Activated CD8-positive, alpha-beta memory T cell treated with anti-CD3 and anti-CD28 coated beads, Interleukin-2, amount 10 ng/mL, durations not matched to agents 7 days and 5 days (primary cell): ENCODE measurements at places on chromosomes 5 and 9. TPM values are rescaled to one million over a fixed set of nuclear protein-coding genes. Genes with fewer than 3 reads are reported as not detected.

DNA sequence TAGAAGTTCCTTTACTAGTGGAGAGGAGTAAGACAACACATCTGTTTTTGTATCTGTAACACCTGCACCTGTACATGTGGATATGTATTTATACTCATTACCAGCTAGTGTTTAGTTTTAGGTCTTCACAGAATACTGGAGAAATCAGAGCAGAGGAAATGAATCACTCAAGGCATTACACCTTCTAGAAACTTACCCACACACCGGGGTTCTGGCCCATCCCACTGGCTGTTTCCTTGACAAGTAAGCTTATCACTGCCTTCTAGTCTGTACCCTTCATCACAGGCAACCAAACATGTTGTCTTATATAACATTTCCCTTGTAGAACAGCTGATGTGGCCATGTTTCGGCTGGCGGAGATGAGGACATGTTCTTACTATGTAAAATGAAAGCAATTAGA, 76.7 kb downstream of the SVEP1 start:
- no peak for DNase-seq
- no peaks in the 10 kb centered on the region for H3K27me3 ChIP-seq
- no peak overlapping the region for H3K4me3 ChIP-seq
- no peak overlapping the region for H3K27ac ChIP-seq
- no peaks in the 10 kb centered on the region for H3K4me1 ChIP-seq

- peaks cover 20% of the 10 kb centered on the region for H3K27me3 ChIP-seq
- H3K4me3 ChIP-seq = no peak overlapping the region
- H3K4me1 ChIP-seq = peaks cover 12% of the 10 kb centered on the region
- no peaks in the 10 kb centered on the region for H3K36me3 ChIP-seq
- no peak overlapping the region for H3K27ac ChIP-seq
Measured at GRCh38 chr9:69476016-69476415, 151.0 kb downstream of the ENTREP1 start.

GRCh38 chr5:78405829-78406750, 45.7 kb downstream of the SCAMP1 start:
- H3K4me1 ChIP-seq = peaks cover 25% of the 10 kb centered on the region
- no peak overlapping the region for H3K27ac ChIP-seq
- H3K27me3 ChIP-seq = no peaks in the 10 kb centered on the region
- peaks cover 25% of the 10 kb centered on the region for H3K36me3 ChIP-seq

- no peaks in the 10 kb centered on the region for H3K36me3 ChIP-seq
- DNase-seq = no peak
Measured at GRCh38 chr9:137299203-137299565, 2.9 kb downstream of the NRARP start.

DNA sequence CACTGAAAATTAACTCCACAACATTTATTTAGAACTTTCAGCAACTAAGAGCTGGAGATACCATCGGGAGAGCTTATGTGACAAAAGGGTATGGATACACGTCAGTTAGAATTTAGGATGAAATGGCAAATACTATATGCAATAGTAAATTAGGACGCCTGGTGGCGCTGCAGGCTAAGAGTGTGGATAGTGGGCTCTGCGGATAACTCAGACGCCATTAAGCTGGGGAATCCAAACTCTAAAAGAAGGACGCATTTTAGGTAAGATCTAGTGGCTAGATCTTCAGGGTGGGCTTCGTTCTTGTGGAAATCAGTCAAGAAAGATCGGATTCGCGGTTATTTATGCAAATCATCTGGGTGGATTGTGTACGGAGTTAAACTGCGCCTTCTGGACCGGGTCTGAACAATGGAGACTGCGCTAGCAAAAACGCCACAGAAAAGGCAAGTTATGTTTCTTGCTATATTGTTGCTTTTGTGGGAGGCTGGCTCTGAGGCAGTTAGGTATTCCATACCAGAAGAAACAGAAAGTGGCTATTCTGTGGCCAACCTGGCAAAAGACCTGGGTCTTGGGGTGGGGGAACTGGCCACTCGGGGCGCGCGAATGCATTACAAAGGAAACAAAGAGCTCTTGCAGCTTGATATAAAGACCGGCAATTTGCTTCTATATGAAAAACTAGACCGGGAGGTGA, at the start of gene PCDHB5:
PCDHB5 (plus strand) TSS at position 177 of the 688 bp plus-strand sequence; CDS start at position 406, 229 bp downstream.
- DNase-seq = no peak
- no peak within 1 kb of the TSS for H3K27ac ChIP-seq
- H3K27me3 ChIP-seq = no peaks in the 10 kb centered on the region
- H3K4me3 ChIP-seq = no peak within 1 kb of the TSS
- peaks cover 2% of the 10 kb centered on the region for H3K4me1 ChIP-seq
- H3K36me3 ChIP-seq = peaks cover 4% of the 10 kb centered on the region

GRCh38 chr5:180689071-180689694, 39.8 kb upstream of the FLT4 start:
- peak; percentile 54 for DNase-seq
- H3K36me3 ChIP-seq = no peaks in the 10 kb centered on the region
- peaks cover 19% of the 10 kb centered on the region for H3K4me1 ChIP-seq
- peaks cover 38% of the 10 kb centered on the region for H3K27me3 ChIP-seq
- peak overlapping the region; percentile 49 for H3K4me3 ChIP-seq

GRCh38 chr9:80146466-80146865, 574.7 kb downstream of the TLE4 start:
- H3K36me3 ChIP-seq = no peaks in the 10 kb centered on the region
- no peaks in the 10 kb centered on the region for H3K27me3 ChIP-seq
- H3K4me1 ChIP-seq = no peaks in the 10 kb centered on the region
- no peak overlapping the region for H3K27ac ChIP-seq
- DNase-seq = no peak
- no peak overlapping the region for H3K4me3 ChIP-seq

- H3K27ac ChIP-seq = no peak overlapping the region
- H3K4me3 ChIP-seq = no peak overlapping the region
- no peaks in the 10 kb centered on the region for H3K27me3 ChIP-seq
Measured at GRCh38 chr5:109619606-109620005, 70.1 kb upstream of the MAN2A1 start.

DNA sequence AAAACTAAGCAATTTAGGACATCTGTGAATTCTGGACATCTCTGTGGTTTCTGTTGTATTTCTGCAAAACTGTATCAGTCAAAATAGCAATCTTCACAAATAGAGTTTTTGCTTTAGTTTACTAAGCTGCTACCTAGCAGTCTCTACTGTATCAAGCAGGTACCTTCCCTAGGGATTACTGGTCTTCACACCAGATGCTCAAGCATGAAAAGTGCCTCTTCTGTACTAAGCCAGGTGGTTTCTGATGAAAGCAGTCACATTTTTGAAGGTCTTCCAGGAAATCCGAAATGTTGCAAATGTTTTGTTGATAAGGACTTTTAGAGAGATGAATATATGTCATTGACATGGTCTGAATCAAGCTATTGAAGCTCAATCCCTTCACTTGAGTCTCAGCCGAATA, 540.0 kb downstream of the KCTD16 start:
- H3K4me1 ChIP-seq = no peaks in the 10 kb centered on the region
- DNase-seq = no peak
- no peaks in the 10 kb centered on the region for H3K27me3 ChIP-seq
- no peaks in the 10 kb centered on the region for H3K36me3 ChIP-seq

GRCh38 chr9:28888806-28889205, 1315.5 kb upstream of the C9orf72 start:
- H3K4me1 ChIP-seq = no peaks in the 10 kb centered on the region
- no peaks in the 10 kb centered on the region for H3K36me3 ChIP-seq
- no peaks in the 10 kb centered on the region for H3K27me3 ChIP-seq
- H3K4me3 ChIP-seq = no peak overlapping the region

DNA sequence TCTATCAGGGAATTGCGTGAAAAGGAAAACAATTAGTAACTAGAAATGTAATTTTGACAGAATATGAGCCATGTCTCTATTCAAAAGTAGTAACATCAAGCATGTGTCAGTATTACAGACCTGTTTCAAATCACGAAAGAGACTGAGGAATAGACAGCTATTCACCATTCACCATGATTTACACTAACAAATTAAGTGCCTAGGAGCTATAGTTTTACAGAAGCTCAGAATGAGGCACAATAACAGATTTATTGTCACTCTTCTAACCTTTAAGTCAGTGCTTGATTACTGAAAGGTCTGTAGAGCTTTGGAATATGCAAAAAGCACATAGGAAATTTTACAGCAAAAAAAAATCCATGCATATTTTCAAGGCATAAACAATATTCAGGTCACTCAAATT, 208.2 kb downstream of the SLCO4C1 start:
- no peak overlapping the region for H3K4me3 ChIP-seq
- H3K4me1 ChIP-seq = no peaks in the 10 kb centered on the region
- no peak overlapping the region for H3K27ac ChIP-seq
- no peaks in the 10 kb centered on the region for H3K27me3 ChIP-seq
- DNase-seq = no peak

DNA sequence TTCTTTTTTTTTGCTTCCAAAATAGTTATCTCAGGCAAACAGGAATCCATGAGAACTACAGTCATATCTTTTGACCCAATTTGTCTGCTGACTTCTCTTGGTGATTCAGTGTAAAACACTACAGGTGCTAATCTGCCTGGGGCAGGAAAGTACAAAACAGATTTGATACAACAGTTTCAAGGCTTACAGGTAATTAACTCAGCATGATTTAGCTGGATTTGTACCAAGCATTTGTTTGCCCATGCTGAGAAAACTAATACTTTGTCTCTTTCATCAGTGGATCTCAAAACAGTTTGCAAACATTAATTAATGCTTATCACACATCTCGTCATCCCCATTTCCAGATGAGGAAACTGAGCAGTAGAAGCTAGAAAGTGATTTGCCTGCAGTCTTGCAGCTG, 312.5 kb upstream of the SEMA6A start:
- H3K4me1 ChIP-seq = no peaks in the 10 kb centered on the region
- H3K4me3 ChIP-seq = no peak overlapping the region
- H3K27ac ChIP-seq = no peak overlapping the region
- no peak for DNase-seq
- H3K27me3 ChIP-seq = no peaks in the 10 kb centered on the region
- no peaks in the 10 kb centered on the region for H3K36me3 ChIP-seq

DNA sequence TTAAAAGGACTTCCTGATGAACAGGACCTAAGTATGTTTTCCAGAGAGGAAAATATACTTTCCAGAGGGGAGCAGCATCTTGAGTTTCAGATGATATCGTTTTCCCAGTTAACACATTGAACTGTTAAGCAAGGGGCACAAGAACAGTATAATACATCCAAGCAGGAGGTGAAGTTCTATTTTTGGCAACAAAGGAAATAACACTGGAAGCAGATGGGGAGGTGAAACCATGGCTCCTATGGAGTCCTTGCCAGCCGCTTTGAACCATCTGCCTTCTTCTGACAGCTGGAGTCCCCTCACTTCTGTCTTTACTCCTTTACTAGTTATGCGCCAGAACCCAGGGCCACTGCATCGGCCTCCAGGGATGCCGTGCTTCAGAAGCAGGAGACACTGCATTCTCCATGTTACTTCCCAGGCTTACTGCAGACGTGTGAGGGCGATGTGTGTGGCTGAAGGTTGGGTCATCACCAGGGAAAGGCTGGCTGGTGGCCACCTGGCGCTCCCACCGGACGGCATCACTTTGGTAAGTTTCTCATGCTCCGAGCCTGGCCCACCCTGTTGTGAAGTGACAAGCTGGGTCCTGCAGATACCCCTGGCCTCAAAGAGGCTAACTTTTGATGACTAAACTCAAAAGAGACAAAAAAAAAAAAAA, 77.8 kb downstream of the TTLL11 start:
- DNase-seq = no peak
- no peaks in the 10 kb centered on the region for H3K4me1 ChIP-seq
- H3K27ac ChIP-seq = no peak overlapping the region
- H3K4me3 ChIP-seq = no peak overlapping the region
- H3K36me3 ChIP-seq = no peaks in the 10 kb centered on the region
- no peaks in the 10 kb centered on the region for H3K27me3 ChIP-seq

GRCh38 chr9:18238752-18239447, 235.1 kb upstream of the ADAMTSL1 start:
- H3K27ac ChIP-seq = no peak overlapping the region
- no peak overlapping the region for H3K4me3 ChIP-seq
- no peaks in the 10 kb centered on the region for H3K4me1 ChIP-seq
- no peak for DNase-seq

- no peak for DNase-seq
- no peaks in the 10 kb centered on the region for H3K36me3 ChIP-seq
- H3K27me3 ChIP-seq = no peaks in the 10 kb centered on the region
- H3K4me3 ChIP-seq = no peak overlapping the region
- H3K4me1 ChIP-seq = no peaks in the 10 kb centered on the region
Measured at GRCh38 chr5:33524476-33524875, 83.7 kb downstream of the TARS1 start.

- no peak overlapping the region for H3K4me3 ChIP-seq
- H3K36me3 ChIP-seq = peaks cover 1% of the 10 kb centered on the region
- no peak overlapping the region for H3K27ac ChIP-seq
- no peak for DNase-seq
- H3K4me1 ChIP-seq = peaks cover 4% of the 10 kb centered on the region
Measured at GRCh38 chr5:14936588-14936987, 65.0 kb upstream of the ANKH start.

DNA sequence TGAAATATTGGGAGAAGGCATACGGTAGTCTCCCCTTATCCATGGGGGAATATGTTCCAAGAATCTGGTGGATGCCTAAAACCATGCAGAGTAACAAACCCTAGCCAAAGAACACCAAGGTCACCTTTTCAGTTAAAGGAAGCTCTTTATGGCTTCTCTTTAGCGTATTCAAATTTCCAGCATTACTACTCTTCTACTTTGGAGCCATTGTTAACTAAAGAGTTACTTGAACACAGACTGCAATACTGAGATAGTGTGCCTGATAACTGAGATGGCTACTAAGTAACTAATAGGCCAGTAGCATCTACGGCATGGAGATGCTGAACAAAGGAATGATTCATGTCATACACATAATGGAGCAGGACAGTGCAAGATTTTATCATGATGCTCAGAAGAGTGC, 84.5 kb upstream of the SPEF2 start:
- H3K27ac ChIP-seq = no peak overlapping the region
- DNase-seq = no peak
- H3K4me3 ChIP-seq = no peak overlapping the region
- H3K4me1 ChIP-seq = no peaks in the 10 kb centered on the region
- H3K36me3 ChIP-seq = no peaks in the 10 kb centered on the region

DNA sequence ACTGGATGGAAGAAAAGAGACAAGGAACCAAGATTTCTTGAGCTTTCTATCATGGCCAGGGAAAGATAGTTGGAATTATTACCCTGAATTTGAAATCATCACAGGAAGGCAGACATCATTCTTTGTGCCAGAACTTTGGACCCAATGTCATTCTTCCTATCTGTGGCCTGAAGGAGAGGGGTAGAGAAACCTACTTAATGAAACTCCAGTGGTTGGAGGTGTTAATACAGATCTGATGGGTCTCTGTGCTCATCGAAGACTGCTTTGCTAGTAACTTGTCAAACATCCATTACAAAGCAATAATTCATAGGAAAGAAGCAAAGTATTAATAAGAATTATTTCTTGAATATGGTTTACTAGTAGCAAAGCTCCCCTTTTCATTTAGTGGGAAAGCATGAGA, 26.9 kb downstream of the PRLR start:
- H3K27me3 ChIP-seq = peaks cover 46% of the 10 kb centered on the region
- H3K4me3 ChIP-seq = no peak overlapping the region
- no peaks in the 10 kb centered on the region for H3K36me3 ChIP-seq

GRCh38 chr9:5863092-5863746, 27.5 kb upstream of the MLANA start:
- H3K4me3 ChIP-seq = no peak overlapping the region
- no peaks in the 10 kb centered on the region for H3K27me3 ChIP-seq
- peaks cover 1% of the 10 kb centered on the region for H3K36me3 ChIP-seq
- DNase-seq = no peak
- no peaks in the 10 kb centered on the region for H3K4me1 ChIP-seq
- no peak overlapping the region for H3K27ac ChIP-seq

RICTOR gene
- 40.2 TPM for total RNA-seq

BSPRY gene
- 7.2 TPM for total RNA-seq

OR1Q1 gene
- total RNA-seq = not detected

SAXO1 gene
- 0.12 TPM for total RNA-seq

PCDHA10 gene
- not detected for total RNA-seq

IDNK gene
- total RNA-seq = 6.2 TPM

ITGA2 gene
- 37.0 TPM for total RNA-seq

SNAPC4 gene
- total RNA-seq = 17.0 TPM

PDGFRB gene
- 53.3 TPM for total RNA-seq
